Prostate gland (tissue), 2 donors: ENCODE measurements at places on chromosomes 2 and 18. TPM values are rescaled to one million over a fixed set of nuclear protein-coding genes. Genes with fewer than 3 reads are reported as not detected.

The KIF1A gene
- 55.8 TPM for total RNA-seq

The SPP2 gene
- total RNA-seq, result not detected

The TEKT4 gene
- 0.09 TPM for total RNA-seq

The XDH gene
- total RNA-seq, result 1.2 TPM

The OTX1 gene
- total RNA-seq, result 2.0 TPM

The WDFY1 gene
- 42.9 TPM for total RNA-seq

The RAB12 gene
- total RNA-seq, result 39.0 TPM
